EH (cell line): ENCODE measurements at places on chromosomes 3 and 15.
A peak's percentile ranks its signal among the peaks of the same experiment; 100 is the strongest.

DNA sequence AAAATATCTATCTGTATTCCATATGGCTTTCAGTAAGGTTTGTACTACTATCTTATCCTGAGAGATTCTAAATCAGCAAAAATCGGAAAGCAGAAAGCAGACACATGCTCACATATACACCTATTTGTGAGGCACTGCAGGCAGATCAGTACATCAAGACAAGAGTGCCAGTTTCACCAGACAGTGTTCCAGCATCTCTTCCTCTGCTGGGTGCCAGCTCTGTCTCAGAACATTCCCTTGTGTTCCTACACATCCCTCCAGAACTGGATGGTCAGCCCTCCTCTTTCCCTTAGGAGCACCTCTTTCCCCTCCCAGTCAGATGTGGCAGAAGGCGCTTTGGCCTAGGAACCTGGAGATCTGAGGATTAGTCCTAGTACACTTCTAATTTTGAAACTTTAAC is 121.3 kb upstream of the IL12A start:
- no peak for DNase-seq

DNA sequence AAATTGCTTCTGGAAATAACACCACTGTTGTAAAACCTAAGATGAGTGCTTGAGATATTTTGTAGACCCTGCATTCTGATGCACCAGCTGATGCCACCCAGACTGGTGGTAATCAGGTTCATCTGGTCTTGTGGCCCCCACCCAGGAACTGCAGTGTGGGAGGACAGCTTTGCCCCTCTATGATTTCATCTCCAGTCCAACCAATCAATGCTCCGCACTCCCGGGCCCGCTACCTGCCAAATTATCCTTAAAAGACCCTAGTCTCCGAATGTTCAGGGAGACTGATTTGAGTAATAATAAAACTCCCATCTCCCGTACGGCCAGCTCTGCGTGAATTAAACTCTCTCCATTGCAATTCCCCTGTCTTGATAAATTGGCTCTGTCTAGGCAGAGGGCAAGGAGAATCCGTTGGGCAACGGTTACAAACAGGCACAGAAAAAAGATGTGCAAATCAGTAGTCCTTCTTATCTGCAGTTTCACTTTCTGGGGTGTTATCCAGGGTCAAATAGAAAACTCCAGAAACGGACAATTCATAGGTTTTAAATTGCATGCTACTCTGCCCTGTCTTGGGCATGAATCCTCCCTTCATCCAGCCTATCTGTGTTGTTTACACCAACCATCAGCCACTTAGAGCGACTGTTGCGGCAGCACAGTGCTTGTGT is 29.2 kb upstream of the TRPM1 start:
- DNase-seq = no peak

GRCh38 chr3:100650651-100651619 is 41.5 kb downstream of the ADGRG7 start:
- DNase-seq = peak; percentile 71

GRCh38 chr3:113241292-113242095 is 30.1 kb downstream of the BOC start:
- DNase-seq = peak; percentile 66

DNA sequence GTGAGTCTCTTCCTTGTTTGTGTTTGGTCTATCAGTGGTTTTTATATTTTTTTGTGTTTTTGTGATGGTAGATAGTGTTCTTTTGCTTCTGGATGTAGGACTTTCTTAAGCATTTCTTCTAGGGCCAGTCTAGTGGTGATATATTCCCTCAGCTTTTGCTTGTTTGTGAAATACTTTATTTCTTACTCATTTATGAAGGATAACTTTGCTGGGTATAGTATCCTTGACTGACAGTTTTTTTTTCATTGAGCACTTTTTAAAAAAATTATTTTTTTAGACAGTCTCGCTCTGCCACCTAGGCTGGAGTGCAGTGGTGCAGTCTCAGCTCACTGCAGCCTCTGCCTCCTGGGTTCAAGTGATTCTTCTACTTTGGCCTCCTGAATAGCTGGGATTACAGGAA is 41.9 kb downstream of the NCK1 start:
- DNase-seq = no peak

DNA sequence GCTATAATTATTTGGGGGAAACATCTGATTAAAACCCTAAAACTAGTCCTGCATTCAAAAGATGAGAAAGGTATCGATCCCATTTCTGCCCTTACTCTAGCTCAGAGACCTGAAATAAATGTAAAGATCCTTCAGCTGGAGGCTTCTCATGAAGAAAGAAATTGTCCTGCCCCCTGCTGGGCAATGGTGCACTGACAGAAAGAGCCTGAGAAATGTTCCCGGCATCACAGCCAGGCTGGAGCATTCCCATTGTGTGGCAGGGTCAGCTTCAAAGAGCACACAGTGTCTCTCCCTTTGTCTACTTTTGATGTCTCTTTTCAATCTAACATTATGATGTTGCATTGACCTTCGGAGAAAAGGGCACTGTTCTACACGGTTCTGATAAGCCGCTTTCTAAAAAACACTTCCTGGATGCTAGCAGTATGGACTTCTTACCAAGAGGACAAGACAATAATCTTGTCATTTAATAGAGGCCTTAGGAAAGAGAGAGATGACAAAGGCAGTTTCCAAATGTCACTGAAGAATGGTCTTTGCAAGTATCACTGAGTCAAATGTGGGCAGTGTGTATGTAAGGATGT is 287.5 kb downstream of the MAGI1 start:
- peak; percentile 56 for DNase-seq

- peak; percentile 42 for DNase-seq
Measured at GRCh38 chr15:33994005-33994615, 25.8 kb downstream of the CHRM5 start.

DNA sequence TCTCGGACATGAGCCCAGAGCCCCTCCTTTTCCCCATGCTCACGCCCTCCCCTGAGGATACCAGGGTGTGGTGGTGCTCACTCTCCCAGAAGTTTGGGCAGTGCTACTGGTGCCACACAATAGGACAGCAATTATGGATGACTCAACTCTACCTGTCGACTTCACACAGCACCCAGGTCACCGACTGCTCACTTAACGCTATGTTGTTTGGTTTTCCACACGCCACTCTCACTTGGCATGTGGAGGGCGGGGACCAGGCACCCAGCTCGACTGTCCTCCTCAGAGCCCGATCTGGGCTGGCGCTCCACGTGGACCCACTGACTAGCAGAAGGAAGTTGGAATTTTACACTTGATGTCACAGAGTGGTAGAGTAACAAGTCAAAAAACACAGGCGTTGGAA is 30.9 kb downstream of the STIMATE start:
- DNase-seq = no peak

DNA sequence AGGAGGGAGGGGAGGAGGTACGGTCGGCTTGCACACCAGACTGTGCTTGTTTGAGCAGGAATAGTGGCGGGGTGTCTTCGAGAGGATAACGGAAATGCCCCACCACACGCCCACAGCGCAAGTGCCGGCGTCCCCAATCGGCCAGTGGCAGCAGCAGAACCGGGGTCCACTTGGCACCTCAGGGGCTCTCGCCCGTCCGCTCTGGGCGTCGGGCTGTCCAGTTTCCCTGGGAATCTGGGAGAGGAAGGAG is 53.7 kb downstream of the CCDC54 start:
- DNase-seq = peak; percentile 42

- no peak for DNase-seq
Measured at GRCh38 chr3:127088511-127089351, 104.2 kb upstream of the PRR23E start.

- DNase-seq = no peak
Measured at GRCh38 chr3:197175503-197175902, 122.9 kb downstream of the DLG1 start.

DNA sequence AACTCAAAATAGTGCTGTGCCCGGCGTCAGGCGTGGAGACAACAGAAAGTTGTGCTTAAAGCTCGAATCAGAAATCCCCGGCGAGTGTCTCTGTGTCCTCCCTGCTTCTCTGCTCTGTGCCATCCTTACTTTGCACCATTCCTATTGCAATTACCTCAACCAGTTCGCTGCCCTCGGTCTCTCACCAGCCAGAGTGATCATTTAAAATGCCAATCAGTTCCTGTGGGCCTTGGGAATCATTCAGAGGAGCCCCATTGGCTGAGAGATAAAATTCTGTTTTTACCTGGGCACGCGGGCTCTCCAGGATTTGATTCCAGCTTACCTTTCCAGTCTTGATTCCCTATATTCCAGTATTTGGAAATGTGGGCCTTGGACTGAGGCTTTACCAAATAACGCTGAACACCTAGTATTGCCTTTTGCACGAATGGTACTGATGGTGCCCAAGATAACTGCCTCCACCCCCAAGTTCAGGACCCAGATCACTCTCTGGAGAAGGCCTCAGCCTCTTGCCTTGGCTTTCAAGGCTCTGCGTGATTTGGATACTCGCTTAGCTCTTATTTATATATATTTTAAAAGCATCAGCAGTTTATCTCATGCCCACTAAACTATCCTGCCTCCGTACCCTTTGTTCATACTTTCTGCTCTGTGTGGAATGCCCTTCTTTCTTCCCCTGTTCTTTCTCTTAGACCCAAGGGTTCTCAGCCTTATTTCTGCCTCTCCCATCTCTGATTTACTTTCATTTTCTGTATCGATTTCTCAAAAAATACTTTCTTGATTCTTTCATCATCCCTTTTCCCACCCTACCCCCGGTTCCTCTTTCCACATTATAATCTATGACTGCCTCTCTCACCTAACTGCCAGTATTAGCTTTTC is 863 bp downstream of the PSMA4 start:
- peak; percentile 28 for DNase-seq

- no peak for DNase-seq
Measured at GRCh38 chr3:184733971-184734608, 22.2 kb upstream of the MAGEF1 start.

DNA sequence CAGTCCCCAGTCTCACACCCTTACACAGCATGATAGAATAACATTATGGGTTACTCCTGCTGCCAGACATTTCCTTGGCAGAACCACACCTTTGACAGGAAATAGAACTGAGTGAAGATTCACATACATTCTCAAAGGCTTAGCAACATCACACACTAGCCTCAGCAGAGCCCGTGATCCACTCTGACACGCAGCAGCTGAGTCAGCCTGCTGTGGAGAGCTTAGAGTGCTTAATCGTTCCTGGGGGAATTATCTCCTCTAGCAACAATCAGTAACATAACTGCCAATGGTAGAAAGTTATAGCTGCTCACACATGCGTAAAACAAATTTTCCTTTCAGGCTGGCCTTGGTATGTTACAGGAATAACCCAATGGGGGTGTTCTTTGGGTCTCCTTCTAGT is 382.1 kb downstream of the GAP43 start:
- peak; percentile 95 for DNase-seq

GRCh38 chr3:44899683-44900367 is 25.4 kb downstream of the TGM4 start:
- DNase-seq = no peak

- peak; percentile 85 for DNase-seq
Measured at GRCh38 chr3:123757281-123757940, 126.7 kb downstream of the MYLK start.

DNA sequence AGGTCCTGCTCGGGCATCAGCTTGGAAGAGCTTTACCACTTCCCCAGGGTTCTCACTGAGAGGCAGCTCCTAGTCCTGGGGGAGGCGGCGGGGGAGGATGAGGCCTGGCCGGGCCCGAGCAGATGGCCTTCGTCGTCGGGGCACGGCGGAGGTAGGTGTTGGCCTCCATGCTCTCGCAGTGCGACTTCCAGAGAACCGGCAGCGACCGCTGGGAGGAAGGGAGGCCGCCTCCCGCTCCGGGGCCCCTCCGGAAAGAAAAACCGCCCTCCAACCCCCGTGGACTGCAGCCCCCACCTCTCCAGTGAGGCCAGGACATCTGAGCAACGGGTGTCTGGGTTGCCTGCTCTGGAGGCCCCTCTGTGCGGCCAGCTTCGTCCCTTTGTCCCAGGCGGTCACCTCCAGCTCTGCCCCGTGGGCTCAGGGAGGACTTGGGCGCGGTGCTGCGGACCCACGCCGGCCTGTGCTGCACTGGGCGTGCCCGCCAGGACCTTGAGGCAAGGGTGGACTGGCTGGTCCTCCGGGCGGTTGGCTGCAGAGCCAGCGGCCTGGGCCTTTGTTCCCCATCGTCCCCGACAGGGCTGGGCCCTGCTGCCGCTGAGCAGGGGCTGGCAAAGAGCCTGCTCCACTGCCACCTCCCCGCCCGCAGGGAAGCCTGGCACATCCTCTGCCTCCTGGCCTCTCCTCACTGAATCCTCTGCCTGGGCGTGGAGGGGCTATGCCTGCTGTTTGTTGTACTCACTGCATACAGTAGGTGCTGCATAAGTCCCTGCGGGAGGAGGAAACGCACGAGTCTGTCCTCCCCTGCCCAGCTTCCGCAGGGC is 13.6 kb upstream of the GP9 start:
- DNase-seq = no peak

- DNase-seq = no peak
Measured at GRCh38 chr3:64895106-64895990, 207.5 kb upstream of the ADAMTS9 start.

GRCh38 chr3:195806916-195807231 is 4.9 kb downstream of the MUC4 start:
- no peak for DNase-seq

DNA sequence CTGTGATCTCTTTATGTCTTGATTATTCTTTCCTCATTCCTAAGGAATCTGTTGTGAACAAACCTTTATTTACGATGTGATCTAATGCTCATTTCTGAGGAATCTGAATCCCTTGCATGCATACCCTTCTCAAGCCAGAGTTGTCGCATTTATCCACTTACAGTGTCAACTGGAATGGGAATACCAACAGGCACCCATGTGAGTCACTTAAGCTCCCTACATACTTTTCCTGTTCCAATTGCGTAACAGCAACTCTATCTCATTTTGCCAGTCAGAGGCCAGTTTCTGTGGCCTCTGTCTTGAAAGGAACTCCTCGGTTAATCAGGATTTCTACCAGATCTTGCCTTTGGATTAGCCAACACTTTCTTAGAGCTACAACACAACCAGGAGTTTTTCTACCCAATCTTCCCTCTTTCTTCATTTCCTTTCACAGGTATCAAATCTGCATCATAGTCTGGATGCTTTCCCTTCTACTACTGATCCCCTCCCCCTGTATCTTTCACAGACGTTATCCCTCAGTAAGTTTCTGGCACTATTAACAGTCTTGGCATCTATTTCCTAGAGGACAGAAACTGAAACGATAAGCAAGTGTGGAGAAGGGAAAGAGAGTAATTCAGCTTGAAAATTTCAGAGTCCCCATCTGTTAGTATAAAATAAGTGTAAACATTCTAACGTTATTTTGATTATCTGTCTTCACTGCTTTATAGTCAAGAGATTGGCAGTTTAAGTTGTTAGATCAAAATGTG is 66.8 kb upstream of the BCHE start:
- DNase-seq = no peak

DNA sequence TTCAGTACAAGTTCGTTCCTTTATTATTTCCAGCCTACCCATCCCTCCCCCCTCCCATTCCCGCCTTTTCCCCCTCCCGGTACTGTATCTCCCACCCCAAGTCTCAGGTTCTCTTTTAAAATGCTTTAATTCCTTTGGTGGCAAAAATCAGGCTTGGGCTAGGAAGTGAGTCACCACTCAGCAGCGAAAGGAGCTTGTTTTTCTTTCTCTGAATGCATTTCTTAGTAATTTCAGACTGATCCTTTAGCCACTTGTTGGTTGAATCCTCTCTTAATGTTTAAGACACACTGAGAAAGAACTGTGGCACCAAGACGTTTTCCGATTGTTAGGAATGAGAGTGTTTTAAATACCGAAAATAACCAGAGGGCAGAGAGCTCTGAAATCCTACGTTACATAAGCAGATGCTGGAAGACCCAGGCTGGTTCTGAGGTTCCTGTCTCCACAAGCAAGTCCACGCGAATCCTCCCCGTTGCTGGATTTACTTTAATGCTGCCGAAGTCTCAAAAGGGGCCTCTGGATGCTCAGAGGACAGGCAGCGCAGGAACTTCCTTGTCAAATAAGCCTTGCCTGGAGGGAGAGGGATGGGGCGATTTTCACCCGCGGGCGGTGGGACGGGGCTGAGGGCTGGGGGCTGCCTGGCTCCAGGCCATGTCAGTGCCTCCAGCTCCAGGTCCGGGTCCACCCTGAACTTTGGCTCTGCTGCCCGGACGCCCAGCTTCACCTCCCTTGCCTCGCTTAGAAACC is 854 bp upstream of the COL8A1 start:
- DNase-seq = peak; percentile 92
